ENCODE measurements at places on chromosomes 5 and 9.

DNA sequence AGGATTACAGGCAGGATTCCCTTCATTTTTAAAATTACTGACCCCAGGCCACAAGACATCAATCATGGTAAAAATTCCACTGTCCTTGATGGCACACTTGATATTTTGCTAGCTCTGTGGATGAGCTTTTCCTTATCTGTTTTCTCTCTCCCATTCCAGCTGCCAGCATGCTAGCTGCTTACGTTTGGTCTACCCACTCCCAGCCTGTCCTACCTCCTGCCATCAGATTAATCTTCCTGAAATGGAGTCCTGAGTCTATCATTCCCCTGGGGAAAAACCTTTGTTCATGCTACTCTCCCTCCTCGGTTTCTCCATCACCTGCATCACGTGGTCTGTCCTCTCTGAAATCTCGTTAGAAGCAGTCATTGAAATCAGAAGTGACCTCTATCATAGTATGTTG lies 108.9 kb downstream of the F2RL2 start:
- no peaks in the 10 kb centered on the region for H3K36me3 ChIP-seq
- no peaks in the 10 kb centered on the region for H3K4me1 ChIP-seq
- DNase-seq, result no peak
- no peak overlapping the region for H3K4me3 ChIP-seq
- no peak overlapping the region for H3K27ac ChIP-seq

DNA sequence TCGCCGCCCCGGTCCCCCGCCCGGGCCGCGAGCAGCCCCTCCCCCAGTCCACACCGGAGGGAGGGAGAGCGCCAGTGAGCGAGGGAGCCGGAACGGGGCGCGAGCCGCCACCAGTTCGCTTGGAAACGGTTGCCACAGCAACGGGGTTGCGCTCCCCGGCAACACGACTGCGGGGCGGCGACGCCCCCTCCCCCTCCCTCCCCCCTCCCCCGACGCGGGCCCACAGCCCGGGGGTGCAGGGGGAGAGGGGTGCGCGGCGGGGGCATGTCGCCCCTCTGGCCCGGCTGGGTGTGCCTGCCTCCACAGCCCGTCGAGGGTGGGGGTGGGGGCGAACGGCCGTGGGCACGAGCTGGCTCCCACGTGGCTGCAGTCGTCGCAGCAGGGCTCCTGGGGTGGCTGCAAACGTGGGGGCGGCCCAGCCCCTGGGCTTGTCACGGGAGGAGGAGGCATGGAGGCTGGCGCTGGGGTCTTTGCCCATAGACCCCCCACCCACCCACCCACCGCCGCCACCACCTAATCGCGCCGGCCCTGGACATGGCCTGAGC lies 524 bp downstream of the PRR7 start:
- H3K27ac ChIP-seq, result peak overlapping the region; percentile 57
- peaks cover 36% of the 10 kb centered on the region for H3K36me3 ChIP-seq
- peaks cover 57% of the 10 kb centered on the region for H3K4me1 ChIP-seq

DNA sequence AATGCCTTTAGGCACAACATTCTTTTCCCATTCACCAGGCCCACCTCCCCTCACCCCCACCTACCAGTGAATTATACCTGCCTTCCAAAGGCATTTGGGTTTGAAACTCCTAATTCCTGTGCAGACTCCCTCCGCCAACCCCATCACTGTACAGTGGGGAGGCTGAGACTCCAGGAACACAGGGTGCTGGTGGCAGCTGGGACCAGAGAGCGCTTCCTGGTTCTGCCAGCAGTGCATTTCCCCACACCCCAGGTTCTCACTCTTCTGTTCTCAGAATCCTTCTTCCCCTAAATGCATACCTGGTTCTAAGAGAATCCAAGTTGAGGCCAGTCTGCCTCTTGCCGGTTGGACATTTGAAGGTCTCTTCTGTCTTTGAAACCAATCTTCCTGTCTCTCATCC lies 21.1 kb downstream of the SLC36A2 start:
- no peaks in the 10 kb centered on the region for H3K4me1 ChIP-seq
- DNase-seq, result no peak
- H3K36me3 ChIP-seq, result no peaks in the 10 kb centered on the region
- H3K27me3 ChIP-seq, result no peaks in the 10 kb centered on the region
- no peak overlapping the region for H3K4me3 ChIP-seq

- no peaks in the 10 kb centered on the region for H3K4me1 ChIP-seq
- H3K4me3 ChIP-seq, result no peak overlapping the region
- DNase-seq, result no peak
- no peak overlapping the region for H3K27ac ChIP-seq
Observed at GRCh38 chr5:164020116-164020515, 514.7 kb downstream of the MAT2B start.

GRCh38 chr5:14464671-14465070 lies 116.9 kb upstream of the OTULINL start:
- no peaks in the 10 kb centered on the region for H3K27me3 ChIP-seq
- H3K4me3 ChIP-seq, result no peak overlapping the region
- peaks cover 50% of the 10 kb centered on the region for H3K36me3 ChIP-seq

- no peak overlapping the region for H3K4me3 ChIP-seq
- no peak for DNase-seq
- H3K27me3 ChIP-seq, result no peaks in the 10 kb centered on the region
- H3K27ac ChIP-seq, result no peak overlapping the region
Observed at GRCh38 chr5:65778126-65778525, 56.1 kb downstream of the NLN start.

- H3K27ac ChIP-seq, result peak overlapping the region; percentile 88
- no peak for DNase-seq
- H3K4me1 ChIP-seq, result peaks cover 5% of the 10 kb centered on the region
- H3K27me3 ChIP-seq, result peaks cover 25% of the 10 kb centered on the region
- peak overlapping the region; percentile 89 for H3K4me3 ChIP-seq
- H3K36me3 ChIP-seq, result no peaks in the 10 kb centered on the region
Observed at GRCh38 chr9:32385152-32385884, 875 bp downstream of the ACO1 start.

DNA sequence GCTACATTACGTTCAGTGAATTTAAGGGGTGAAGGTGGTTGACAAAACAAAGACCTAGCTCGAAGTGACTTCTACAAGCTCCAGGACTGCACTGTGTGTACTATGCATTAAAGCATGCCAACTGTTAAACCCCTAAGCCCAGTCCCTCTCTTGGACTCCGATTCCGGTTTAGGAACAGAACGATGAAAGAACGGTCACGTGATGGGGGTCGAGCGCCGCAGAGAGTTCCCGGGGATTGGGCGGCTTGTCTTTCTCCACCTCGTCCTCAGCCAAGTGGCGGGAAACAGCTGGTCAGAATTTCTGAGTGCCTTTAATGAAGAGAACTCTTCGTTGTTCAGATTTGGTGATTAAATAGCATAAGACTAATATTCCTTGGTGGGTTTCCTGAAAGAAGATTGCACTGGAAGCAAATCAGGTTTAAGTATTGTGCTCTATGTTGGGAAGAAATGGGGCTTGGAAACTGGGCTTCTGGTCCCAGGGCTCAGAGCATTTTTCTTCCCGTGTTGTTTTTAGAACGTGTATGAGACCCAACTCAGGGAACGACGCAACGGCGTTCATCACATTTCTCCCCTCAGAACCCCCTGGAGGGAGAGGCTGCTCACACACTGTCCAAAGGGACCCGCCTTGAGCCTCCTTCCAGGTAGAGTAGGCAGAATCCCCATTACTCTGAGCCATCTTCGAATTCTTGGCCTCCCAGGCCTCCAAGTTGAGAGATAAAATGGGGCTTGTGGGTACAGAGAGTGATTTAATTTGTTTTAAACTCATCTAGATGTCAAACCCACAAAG lies 25.3 kb downstream of the IRX2 start:
- no peak overlapping the region for H3K4me3 ChIP-seq
- H3K27me3 ChIP-seq, result peaks cover 4% of the 10 kb centered on the region
- no peak for DNase-seq

GRCh38 chr5:54909911-54910870 lies 75.2 kb downstream of the ESM1 start:
- no peaks in the 10 kb centered on the region for H3K4me1 ChIP-seq
- no peaks in the 10 kb centered on the region for H3K36me3 ChIP-seq
- no peaks in the 10 kb centered on the region for H3K27me3 ChIP-seq
- DNase-seq, result no peak
- no peak overlapping the region for H3K4me3 ChIP-seq

DNA sequence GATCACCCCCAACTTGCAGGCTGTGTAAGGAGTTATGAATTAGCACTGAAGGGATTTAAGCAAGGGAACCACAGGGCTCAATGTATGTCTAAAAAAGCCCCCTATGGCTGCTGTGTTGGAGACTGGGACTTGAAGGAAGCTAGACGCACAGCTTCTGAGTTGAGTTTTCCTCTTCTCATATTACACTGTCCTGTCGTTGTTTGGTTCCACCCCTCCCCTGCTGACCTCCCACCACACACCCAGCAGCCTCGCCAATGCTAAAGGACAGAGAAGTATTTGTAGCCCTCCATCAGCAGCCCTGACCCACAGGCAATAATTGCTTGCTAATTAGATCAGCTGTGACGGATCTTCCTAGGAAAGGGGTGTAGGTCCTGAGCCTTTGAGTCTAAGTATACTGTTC lies 15.1 kb upstream of the CARTPT start:
- H3K27me3 ChIP-seq, result no peaks in the 10 kb centered on the region
- H3K4me1 ChIP-seq, result no peaks in the 10 kb centered on the region
- no peak overlapping the region for H3K27ac ChIP-seq

GRCh38 chr5:43042626-43043399 lies 2.7 kb upstream of the ANXA2R start:
- no peaks in the 10 kb centered on the region for H3K36me3 ChIP-seq
- peaks cover 92% of the 10 kb centered on the region for H3K27me3 ChIP-seq
- peak overlapping the region; percentile 51 for H3K4me3 ChIP-seq
- peak overlapping the region; percentile 41 for H3K27ac ChIP-seq
- peak; percentile 61 for DNase-seq
- H3K4me1 ChIP-seq, result peaks cover 44% of the 10 kb centered on the region

- H3K36me3 ChIP-seq, result no peaks in the 10 kb centered on the region
- H3K27ac ChIP-seq, result no peak overlapping the region
- no peaks in the 10 kb centered on the region for H3K27me3 ChIP-seq
- H3K4me1 ChIP-seq, result peaks cover 11% of the 10 kb centered on the region
- no peak for DNase-seq
- no peak overlapping the region for H3K4me3 ChIP-seq
Observed at GRCh38 chr5:16866273-16866672, 69.8 kb downstream of the MYO10 start.

DNA sequence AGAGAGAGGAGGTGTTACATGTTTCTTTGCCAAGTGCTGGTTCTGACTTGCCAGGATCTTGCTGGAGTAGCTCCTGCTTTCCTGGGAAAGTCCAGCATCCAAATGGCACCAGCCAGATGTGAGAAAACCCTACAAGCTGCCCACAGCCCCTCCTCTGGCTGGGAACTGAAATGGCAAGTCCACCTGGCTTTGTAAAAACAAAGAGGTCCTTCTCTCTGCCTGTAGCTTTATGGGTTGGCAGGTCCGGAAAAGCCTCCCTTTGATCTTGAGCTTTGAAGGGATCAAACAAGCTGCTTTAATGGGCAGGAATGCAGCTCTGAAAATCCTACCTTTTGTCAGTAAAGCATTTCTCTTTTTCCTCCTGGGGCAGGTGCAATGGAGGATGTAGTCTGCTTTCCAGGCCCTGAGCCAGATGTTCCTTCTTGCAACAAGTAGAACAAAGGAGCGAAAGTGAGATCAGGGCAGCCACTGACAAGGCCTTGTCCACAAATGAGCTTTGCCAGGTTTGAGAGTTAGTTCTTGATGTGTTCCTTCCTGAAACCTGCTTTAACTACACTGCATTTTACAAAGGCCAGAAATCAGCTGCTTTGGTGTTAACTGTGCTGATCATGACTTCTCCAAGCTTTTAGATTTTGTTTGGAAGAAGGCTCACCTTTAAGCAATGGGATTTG lies 456.7 kb downstream of the ZNF608 start:
- no peak for DNase-seq
- no peaks in the 10 kb centered on the region for H3K27me3 ChIP-seq
- H3K27ac ChIP-seq, result no peak overlapping the region
- peaks cover 11% of the 10 kb centered on the region for H3K4me1 ChIP-seq
